ENCODE measurements at places on chromosomes 1 and 21.

GRCh38 chr1:34983700-34984355 is 1.3 kb downstream of the TMEM35B start:
- no peak for DNase-seq

GRCh38 chr1:36703526-36704208 is 221.0 kb upstream of the CSF3R start:
- no peak for DNase-seq

DNA sequence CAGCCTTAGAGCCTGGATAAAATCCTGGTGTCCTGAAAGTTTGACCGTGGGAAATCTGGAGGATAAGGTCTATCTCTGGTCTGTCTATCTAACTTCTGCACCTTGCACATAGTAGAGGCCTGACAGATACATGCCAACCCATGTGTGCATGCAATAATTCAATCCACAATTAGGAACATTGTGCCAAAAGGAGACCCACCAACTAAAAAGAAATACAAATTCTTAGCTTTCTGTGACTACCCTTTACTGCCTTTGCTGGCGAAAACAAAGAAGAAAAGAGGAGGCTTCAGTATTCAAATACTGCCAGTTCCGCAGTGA is 381 bp upstream of the KLHL20 start:
- DNase-seq: no peak

DNA sequence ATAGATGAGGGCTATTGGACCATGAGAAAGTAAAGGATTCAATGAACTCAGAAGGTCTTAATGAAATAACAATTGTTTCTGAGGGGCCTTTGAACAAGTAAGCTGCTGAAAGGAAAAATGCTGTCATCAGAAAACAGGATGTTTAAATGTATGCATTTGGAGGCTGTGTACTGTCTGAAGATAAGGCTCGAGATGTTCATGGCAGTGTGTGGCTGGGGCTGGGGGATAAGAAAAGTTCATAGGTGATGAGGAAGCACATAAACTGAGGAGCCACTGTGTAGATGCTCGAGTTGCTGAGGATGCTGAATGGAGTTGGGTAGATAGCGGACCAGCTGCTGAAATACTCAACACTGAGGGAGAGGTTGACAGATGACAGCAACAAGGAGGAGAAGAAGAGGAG is 17.8 kb downstream of the THEM4 start:
- no peak for DNase-seq

GRCh38 chr1:29644812-29645211 is 408.5 kb downstream of the PTPRU start:
- DNase-seq: no peak

- no peak for DNase-seq
These were observed 249.0 kb downstream of the SETD4 start for GRCh38 chr21:35811191-35811806.

DNA sequence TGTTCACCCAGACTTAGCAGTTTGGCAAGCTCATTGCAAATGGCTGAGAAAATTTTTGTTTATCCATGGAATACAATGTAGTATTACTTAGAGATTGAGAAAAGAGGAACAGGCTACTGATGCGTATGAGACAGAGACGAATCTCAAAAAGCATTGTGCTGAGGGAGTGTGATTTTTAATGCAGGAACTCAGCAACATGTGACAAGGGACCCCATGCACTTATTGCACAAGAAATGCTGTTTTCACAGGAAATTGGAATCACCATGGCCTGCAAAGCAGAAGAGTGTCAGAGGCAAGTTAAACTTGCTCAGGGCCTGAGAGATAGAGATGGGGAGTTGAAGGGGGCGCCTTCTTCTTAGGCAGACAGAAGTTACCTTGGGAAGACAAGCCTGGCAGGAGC is 32.6 kb upstream of the TLR5 start:
- no peak for DNase-seq

DNA sequence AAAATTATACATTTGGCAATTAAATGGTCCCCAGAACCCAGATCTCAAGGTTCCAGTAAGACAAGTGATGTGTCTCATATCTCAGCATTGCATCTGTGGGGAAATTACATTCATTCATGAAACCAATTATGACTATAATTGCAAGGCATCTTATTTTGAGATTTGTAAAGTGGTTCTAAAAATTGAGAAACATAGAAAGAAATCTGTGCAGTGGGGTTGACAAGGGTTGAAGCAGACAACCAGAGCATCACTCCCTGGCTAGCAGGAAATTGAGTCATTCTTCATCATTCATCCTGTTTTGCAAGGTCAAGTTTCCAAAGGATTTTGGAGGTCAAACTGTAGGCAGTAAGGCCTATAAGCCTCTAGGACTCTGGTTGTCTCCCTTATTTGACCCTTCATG is 25.1 kb upstream of the MROH9 start:
- no peak for DNase-seq

GRCh38 chr1:226026833-226027232 is 27.7 kb upstream of the SDE2 start:
- no peak for DNase-seq

- DNase-seq: no peak
These were observed 24.5 kb upstream of the TSPAN2 start for GRCh38 chr1:115113766-115114165.

- DNase-seq: peak; percentile 30
These were observed 17.3 kb downstream of the TMEM201 start for GRCh38 chr1:9605946-9606455.

DNA sequence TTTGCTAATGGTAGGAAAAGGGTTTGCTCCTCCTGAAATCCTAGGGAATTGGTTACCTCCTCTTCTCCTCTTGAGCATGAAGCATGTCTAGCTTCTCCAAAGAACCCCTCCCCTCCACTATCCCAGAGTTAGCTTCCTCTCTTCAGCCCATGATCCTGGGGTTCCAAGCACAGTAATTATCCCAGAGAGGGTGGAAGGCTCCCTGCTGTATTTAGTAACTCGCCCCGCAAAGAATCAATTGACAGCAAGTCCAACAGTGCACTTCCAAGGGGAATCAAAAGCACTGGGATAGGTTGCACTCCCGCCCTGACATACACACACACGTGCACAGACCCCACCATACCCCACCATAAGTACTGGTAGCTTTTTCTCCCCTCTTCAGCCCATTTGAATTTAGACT is 3.1 kb downstream of the S100A8 start:
- no peak for DNase-seq

DNA sequence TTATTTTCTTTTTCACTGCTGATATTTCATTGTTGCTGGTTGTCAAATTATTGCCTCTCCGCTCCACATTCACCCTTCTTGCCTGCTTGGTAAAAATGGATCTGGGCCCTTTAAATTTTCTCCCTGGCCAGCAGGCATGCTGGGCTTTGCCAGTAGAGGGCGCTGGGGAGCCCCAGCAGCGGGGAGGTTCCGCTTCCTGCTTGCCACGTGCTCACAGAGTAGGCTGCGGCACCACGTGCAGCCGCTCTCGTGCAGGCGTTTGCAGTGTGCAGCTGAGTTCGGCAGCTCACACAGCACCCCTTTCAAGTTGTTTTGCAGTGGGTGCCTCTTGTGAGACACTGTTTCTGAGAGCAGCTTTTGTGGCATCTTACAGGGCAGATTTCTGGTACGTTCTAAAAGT is at the start of gene ACTL8:
Gene ACTL8 (plus strand): TSS at position 214 of the 400 bp plus-strand sequence. CDS start 67,676 bp downstream, outside the sequence.
- no peak for DNase-seq

- DNase-seq: no peak
These were observed 35.6 kb downstream of the LYST start for GRCh38 chr1:235831148-235831547.

- DNase-seq: no peak
These were observed 37.9 kb downstream of the CDK18 start for GRCh38 chr1:205542367-205542766.

DNA sequence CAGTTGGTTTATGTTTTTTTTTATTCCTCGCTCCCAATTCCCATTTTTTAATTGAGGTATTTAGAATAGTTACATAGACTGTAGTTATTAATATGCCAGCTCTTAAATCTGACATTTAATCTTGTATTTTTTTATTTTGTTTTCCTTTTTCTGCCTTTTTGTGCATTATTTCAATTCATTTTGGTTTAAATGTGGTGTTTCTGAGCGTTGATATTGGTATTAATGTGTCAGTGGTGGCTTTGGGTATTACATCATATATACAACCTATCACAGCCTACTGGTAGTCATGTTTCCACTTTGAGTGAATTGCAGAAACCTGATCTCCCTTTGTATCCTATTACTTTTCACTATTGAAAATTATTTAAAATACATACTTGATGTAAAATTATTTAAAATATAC is 1027.3 kb downstream of the KCNT2 start:
- DNase-seq: no peak

DNA sequence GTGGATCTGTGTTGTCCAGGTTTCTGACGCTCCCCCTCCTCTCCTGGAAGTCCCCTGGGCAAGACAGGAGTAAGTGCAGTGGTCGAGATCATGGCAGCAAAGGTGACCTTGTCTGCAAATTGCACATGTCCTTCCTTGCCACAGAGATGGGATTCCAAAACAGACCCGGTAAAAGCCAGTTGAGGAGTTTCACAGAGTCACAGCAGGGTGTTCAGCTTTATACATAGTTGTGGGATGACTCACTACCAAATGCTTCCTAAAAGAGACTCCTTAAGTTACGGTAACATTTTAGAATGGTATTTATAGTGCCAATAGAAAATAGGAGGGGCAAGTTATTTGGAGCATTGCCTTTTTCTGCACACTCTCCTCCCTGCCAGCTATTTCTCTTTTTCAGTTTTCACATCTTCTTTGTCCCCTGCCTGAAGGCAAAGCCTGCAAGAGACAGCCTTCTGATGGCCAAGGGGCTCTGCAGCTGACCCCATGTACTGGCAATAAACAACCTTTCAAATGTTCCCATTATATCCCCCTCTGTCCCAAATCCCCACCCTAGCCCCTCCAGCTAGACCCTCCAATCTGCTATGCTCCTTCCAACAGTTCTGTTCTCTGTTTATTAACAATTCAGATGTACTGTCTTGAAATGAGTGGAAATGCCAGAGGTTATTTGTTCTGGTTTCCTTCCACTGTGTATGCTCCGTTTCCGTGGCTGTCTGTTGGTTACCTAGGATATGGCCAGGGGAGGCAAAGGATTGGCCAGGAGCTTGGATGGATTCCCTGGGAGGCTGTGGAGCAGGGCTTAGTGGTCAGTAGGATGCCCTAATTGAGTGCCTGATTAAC is 115.0 kb downstream of the TGFB2 start:
- DNase-seq: no peak

Measured in CD8-positive, alpha-beta memory T cell (primary cell).